ENCODE measurements at places on chromosomes 7 and 10.

DNA sequence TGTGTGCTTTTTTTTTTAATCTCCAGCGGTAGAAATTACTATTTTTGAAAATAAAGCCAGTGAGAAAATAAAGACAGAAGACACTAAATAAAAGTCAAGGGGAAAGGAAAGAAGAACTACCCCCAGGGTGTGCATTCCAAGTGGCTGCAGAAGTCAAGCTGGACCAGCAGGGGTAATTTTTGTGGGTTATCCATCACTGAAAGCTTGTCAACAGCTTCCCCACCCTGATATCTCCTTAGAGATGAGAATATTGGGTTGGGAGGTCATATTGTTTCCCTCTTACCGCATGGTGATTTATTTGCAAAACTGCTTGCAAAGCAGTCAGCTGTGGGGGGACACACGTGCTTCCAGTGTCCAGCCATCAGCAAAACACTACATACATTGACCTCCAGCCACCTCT lies 46.4 kb downstream of the FAM107B start:
- DNase-seq = no peak

- peak; percentile 64 for DNase-seq
These were observed 7.1 kb upstream of the AMZ1 start for GRCh38 chr7:2680792-2681490.

GRCh38 chr10:92001995-92002394 lies 78.4 kb downstream of the BTAF1 start:
- no peak for DNase-seq

DNA sequence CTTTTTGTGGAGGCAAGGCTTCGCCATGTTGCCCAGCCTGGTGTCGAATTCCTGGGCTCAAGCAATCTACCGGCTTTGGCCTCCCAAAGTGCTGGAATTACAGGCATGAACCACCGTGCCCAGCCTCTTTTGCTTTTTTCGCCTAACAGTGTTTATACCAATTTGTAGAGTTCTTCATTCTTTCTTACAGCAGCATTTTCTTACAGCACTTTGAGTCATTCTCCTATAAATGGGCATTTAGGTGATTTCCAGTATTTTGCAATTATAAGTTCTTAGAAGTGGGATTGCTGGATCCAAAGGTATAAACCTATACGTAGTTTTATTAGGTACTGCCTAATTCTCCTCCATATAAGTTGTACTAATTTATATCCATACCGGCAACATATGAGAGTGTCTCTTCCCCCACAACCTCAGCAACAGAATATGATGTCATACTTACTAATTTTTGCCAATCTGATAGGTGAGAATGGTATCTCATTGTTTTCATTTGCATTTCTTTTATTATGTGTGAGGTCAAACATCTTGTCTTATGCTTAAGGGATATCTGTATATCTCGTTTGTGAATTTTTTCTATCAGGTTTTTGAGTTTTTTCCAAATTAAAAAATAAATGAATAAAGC lies 39.1 kb downstream of the SUFU start:
- no peak for DNase-seq

- DNase-seq = peak; percentile 81
These were observed 45.8 kb downstream of the PRR15 start for GRCh38 chr7:29609162-29610037.

DNA sequence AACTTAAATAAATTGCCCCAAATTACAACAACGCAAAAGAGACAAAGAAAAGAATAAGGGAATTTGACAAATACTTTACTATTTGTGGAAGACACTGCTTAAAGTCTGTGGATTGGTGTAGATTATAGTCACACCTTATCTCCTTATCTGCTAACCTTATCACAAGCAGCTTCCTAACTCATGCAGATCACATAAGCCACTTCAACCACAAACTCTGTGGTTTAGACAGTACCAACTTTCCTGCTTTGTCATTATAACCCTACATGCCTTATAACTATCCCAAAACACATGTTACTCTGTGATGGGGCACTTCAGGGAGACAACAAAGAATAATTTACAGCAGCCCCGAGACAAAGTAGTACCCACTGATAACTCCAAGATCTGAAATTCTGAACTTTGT lies 41.5 kb upstream of the PPP3CB start:
- no peak for DNase-seq

DNA sequence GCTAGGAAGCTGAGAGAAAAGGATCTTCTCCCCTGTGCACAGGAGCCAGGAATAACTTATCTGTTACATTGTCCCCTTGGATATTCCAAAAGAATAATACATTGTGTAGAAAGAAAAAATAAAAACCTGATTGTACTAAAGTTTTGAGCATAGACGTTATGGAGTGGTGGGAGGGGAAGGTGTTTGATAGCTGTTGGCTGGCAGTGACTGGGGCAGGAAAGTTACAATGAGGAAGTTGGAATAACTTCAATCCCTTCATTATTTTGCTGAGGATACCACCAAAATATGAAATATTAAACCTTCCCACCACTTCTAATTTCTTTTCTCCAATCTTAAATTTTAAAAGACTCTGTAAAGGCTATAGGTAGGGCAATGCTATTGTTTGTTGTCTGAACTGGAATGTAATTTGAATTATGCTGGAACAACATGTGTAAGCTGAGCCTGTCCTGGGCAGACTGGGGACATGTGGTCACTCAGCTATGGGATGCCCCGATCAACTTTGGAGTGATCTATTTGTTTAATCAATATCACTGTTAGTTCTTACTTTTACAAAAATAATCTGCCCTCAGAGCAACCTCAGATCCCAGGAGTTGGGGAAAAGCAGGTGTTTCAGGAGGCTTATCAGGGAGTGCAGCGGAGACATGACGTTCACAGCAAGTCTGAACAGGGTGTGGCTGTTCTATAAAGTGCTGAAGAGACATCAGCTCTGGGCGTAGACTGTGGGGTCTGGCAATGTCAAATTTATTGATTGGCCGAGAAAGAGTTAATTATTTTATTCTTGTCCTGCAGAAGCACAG lies 20.8 kb downstream of the CYP3A43 start:
- DNase-seq = peak; percentile 33

GRCh38 chr7:31633894-31634494 lies 53.0 kb upstream of the PPP1R17 start:
- peak; percentile 44 for DNase-seq
